Right ventricle myocardium superior (tissue), 1 donor: ENCODE measurements at places on chromosomes 5 and 9. TPM values are rescaled to one million over a fixed set of nuclear protein-coding genes. Genes with fewer than 3 reads are reported as not detected.

- DNase-seq, result no peak
Observed at GRCh38 chr5:158376679-158377078, 517.7 kb upstream of the CLINT1 start.

DNA sequence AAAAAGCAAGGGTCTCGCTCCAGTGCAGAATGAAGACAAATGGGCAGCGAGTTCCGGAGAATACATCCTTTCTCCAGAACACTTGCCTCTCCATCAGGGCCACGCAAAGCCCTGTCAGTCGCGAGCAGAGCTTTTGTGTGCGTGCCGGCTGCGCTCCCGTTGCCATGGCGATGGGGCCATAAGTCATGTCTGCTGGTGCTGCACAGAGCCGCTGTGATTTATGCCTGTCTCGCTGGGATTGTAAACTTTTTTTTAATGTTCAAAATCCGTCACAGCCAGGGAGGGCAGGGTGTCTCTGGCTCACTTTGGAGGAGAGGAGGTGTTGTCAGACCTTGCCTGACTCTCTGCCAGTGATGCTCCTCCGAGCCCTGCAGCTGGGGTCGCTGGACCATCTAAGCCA, 272.7 kb downstream of the TRIM32 start:
- no peak for DNase-seq

DNA sequence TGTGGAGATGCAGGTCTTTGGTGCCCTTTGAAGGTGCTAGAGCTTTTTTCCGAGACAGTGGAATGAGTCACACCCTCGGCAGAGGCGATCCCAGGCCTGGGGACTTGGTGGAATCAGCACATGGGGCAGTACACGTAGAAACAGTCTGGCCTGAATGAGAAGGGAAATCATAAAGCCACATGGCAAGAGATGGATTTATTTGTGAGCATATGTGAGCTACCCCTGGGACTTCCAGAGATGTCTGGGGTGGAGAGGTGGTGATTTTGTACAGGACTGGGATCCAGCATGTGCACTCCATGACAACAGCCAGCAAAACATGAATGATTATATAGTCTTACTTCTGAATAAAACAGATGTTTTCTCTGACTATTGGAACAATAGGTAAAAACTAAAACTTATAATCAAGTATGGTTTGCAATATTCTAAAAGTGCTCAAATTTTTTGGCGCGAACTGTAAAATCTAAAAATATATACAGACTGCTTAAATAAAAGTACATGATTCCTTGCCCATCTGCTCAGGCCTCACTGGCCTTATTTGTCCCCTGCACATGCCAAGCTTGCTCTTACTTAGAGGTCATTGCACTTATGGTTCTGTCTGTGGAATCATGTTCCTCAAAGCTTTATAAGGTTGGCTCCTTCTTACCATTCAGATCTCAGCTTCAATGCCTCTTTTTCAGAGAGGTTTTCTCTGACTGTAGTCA, 54.7 kb upstream of the SMARCA2 start:
- no peak for DNase-seq

- no peak for DNase-seq
Observed at GRCh38 chr9:35488566-35489312, 1.2 kb upstream of the RUSC2 start.

GRCh38 chr5:93164690-93165089, 416.3 kb downstream of the NR2F1-AS1 start:
- no peak for DNase-seq

DNA sequence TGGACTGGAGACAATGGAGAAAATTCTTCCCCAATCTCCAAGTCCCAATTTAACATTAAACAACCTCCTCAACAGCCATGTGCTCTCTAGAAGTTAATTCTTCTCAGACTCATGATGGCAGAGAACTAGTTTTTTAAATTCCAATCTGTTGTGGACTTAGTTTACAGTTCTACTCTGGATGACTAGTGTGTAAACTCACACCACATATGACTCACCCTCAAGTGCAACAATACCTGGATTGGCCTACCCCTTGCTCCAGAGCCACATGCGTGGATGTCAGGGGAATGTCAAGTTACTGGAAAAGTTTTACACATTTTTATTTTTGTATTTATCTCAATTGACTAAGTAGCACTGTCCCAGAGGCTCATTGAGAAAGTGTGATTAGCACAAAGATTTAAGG, 136.0 kb upstream of the EFNA5 start:
- no peak for DNase-seq

DNA sequence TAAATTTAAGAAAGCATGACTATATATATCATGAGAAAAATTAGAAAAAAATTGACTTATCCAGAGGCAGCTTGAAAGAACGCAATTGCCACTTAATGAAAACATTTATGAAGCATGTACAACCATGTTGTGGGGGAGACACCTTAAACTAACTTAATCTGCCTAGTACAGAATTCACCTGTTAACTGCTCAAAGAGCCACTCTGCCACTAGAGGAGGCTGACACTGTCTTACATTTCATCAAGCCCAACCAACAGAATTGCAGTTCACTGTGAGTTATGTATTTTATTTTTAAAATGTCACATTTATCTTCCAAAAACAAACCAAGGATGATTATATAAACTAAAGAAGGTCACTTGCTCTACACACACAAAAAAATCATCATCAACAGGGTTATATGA, 252.9 kb downstream of the MLLT3 start:
- DNase-seq, result no peak

DNA sequence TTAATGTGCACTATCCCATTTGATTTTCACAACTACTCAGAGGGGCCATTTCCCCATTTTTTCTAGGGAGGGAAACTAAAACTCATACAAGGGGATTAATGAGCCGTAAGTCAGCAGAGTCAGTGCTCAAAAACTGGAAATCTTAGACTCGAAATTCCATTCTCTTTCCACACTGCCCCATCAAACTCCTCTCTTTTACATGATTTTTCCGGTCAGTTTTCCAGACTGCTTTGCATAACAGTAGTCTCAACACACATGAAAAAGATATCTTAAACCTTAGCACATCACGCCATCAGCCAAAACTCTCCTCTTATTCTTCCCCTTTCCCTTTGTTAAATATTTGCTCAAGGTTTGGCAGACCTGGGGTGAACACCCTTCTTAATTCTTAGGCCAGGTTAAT, 332.0 kb downstream of the RFX3 start:
- no peak for DNase-seq

DNA sequence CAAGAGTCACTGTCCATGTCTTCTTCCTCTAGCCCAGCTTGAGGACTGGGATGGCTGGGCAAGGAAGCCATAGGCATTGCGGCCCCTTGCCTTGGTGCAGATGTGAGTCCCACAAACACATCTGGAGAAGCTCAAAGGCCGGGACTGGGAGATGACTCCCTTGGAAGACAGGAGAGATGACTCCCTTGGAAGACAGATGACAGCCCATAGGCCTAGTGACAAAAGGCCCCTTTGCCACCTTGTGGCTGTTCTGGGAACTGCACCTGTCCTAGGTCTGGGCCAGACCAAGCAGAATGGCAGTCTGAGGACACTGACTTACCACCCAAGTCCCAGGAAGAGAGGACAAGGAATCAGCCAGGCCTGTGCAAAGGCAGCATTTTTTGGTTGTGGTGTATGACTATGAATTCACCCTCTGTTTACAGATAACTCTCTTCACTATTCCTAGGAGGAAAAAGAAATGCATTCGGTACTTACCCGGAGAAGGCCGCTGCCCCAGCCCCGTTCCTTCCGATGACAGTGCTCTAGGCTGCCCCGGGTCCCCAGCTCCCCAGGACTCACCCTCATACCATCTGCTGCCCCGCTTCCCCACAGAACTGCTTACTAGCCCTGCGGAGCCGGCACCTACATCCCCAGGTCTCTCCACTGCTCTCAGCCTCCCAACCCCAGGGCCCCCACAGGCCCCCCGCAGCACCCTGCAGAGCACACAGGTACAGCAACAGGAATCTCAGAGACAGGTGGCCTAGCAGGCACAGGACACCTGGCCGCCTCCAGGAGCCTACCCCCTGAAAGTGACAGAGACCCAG, 30.8 kb downstream of the SKP1 start:
- DNase-seq, result peak; percentile 85

- no peak for DNase-seq
Observed at GRCh38 chr9:84490206-84490841, 149.8 kb upstream of the SLC28A3 start.

- peak; percentile 66 for DNase-seq
Observed at GRCh38 chr5:93677359-93677891, 64.0 kb downstream of the POU5F2 start.

- peak; percentile 67 for DNase-seq
Observed at GRCh38 chr5:151150471-151151262, 6.9 kb downstream of the ANXA6 start.

GRCh38 chr9:35826071-35826701, 2.3 kb downstream of the FAM221B start:
- DNase-seq, result no peak

- no peak for DNase-seq
Observed at GRCh38 chr5:178271726-178272479, 39.3 kb upstream of the PHYKPL start.

C9orf152 gene
- total RNA-seq, result not detected

CAVIN4 gene
- 66.6 TPM for total RNA-seq

ACO1 gene
- total RNA-seq, result 63.0 TPM

HAPLN1 gene
- total RNA-seq, result 0.32 TPM
